ENCODE measurements at places on chromosomes 2 and 18.

DNA sequence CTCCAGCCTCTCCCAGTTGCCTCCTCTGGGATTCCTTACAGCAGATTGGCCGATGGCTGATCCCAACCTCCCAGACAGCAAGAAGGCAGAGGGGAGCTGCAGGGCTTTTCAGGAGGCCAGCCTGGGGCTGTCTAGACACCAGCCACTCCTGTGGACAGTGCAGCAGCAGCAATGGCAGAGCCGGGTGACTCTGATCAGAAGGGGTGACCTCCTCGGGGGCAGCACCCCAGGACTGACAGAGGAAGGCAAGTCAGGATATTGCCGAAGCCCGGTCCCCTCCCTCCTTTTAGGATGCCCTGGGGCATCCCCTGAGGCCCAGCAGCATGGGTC, 84.5 kb downstream of the INHBB start:
- no peak for DNase-seq

DNA sequence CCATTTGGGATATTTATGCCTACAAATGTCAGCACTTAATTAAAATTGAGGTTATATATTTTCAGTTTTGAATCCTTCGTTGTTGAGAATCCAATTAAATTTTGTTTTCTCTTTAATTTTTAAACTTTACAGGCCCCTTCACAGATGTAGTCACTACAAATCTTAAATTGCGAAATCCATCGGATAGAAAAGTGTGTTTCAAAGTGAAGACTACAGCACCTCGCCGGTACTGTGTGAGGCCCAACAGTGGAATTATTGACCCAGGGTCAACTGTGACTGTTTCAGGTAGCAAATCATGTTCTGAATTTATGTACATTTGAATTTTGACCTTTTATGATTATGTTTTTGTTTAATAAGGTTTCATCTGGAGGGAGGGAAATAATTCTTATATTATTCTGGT, 17.9 kb downstream of the VAPA start:
- no peak for DNase-seq

GRCh38 chr2:231683292-231684235, 24.8 kb upstream of the PTMA start:
- no peak for DNase-seq

DNA sequence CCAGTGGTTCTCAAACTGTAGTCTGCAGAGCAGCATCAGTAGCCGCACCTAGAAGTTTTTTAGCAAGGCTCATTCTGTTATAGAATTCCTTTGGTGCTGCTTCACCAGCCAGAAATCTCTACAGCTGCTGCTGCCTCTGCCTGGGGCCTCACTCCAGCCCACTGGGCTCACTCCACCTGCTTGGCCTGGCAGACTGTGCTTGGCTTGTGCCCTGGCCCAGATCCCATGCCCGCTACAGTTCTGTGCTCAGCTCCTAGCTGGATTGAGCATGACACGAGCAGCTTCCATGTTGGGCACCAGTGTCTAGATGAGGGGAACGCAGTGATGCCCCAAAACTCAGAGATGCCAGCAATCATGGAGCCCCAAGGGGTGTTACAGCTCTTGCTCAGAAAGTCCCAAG, 22.6 kb downstream of the MAPK4 start:
- DNase-seq = peak; percentile 30

DNA sequence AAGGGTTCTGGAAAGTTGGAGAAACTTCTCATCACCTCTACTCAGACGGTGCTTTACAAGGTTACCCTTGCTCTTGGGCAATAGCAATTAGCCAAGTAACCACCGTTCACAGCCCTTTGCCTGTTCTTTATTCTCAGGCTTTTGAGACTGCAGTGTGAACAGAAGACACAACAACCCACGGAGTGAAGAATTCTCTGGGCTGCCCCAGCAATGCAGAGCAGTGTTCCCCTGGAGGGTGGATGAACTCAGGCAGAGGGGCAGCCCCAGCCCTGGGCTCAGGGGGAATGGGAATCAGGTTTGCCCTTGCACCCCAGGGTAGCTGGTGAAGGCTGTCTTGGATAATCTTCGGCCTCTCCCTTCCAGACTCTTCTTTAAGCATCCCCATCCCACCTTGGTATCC, 69.1 kb downstream of the MCFD2 start:
- no peak for DNase-seq

- DNase-seq = no peak
Observed at GRCh38 chr2:144470816-144471215, 49.1 kb downstream of the ZEB2 start.

- no peak for DNase-seq
Observed at GRCh38 chr2:73205611-73206010, 3.2 kb downstream of the NOTO start.

GRCh38 chr18:47995654-47996053, 65.2 kb upstream of the SMAD2 start:
- no peak for DNase-seq

DNA sequence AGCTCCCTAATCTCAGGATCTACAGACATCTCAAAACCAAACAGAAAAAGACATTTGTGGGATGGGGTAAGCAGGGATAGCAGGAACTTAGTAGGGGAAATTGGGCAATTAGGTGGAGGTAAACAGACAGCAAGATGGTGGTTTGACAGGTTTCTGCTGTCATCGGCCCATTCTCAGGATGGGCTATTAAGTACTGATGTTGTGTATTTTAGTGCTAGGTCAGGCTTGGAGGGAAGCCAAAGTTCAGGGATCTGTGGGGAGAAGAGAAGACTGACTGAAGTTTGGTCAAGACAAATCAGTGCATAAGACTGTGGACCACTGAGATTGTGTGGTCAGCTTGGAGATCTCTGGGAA, 96.8 kb upstream of the THUMPD2 start:
- DNase-seq = no peak

GRCh38 chr18:36309436-36310391, 12.2 kb downstream of the FHOD3 start:
- peak; percentile 67 for DNase-seq

DNA sequence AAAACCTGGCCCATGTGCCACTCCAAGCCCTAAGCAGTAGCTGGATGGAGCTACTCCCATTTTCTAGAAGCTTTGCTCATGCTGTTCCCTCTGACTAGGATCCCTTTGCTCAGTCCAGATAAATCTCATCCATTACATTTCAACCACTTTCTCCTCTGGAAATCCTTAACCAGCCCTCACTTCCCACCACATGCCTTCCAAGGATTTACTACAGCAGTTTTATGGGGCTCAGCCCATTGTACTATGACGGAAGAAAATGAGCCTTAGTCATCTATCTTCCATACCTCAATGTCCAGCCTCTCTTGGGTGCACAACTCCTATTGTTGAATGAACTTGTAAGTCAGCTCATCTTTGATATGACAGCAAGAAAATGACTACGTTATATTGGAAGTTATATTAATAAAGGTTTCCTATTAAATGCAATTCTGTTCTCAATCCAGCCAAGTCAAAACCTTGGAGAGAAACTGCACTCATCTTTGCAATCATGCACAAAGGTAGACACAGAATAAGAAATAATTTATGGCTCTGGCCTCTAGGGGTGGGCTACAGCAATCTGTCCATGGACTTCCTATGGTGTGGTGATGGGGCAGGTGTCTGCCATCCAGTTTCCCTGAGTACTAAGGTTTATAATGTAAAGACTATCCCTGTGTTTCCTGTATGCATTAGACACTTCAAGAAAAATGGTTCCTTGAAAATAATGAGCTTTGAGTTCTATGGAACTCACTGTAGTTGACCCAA, 3.4 kb downstream of the B4GALT6 start:
- no peak for DNase-seq

- peak; percentile 31 for DNase-seq
Observed at GRCh38 chr18:75679331-75679730, 251.8 kb upstream of the SMIM21 start.

DNA sequence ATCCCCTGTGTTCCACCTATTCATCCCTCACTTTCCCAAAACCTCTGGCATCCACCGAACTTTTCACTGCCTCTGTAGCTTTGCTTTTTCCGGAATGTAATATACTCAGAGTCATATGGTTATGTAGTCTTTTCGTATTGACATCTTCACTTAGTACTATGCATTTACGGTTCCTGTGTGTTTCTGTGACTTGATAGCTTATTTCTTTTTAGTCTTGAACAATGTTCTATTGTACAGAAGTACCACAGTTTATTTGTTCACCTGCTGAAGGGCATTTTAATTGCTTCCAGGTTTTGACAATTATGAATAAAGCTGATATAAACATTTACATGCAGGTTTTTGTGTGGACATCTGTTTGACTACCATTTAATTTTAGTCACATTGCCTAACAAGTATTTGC, 154.7 kb upstream of the DOK6 start:
- DNase-seq = no peak

- no peak for DNase-seq
Observed at GRCh38 chr2:120761164-120761861, 25.6 kb downstream of the GLI2 start.

DNA sequence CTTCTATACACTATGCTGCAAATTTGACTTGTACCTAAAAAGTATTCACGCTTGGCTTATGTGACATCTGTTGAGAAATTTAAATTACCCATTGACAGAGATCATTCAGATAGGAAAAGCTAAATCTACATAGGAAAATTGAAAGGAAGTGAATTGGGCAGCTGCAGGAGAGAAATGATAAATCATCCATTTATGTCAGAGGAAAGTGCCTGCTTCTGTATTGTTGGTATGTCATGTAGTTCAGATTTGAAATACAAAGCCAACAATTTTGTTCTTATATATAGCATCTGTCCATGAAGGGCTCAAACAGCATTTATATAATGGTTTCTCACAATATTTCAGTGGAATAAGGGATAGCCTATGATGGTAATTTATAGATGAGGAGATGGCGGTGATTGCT, 17.6 kb downstream of the LINC00305 start:
- no peak for DNase-seq

- DNase-seq = no peak
Observed at GRCh38 chr2:94993176-94994062, 32.1 kb upstream of the MAL start.

DNA sequence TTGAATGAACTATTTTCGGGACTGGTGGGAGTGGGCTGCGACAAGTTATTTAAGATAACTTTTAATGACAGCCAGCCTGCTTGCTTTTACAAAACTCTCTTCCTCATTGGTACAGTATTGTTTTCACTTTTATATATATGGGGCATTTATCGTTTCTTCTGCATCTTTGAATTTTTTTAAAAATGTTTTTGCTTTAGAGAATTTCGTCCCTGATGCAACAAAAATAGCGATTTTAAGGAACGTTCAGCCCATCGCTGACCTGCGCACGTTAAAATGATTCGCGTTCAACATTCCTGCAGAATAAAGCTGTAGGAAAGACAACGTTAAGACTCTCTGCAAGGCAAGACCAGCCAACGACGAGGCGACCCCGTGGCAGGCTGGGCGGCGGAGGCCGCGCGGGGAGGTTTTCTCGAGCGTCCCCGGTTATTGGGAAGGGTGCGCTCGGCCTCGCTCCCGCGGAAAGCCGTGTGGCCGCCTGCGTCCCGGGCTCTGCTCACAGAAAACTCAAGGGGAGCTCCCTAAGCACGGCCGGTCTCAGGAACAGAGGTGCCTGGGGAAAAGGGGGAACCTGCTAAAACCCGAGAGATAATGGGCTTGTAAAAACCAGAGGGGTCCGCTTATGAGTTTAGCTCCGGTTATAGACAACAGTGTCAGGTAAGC, 3.0 kb downstream of the PAX8 start:
- no peak for DNase-seq

DNA sequence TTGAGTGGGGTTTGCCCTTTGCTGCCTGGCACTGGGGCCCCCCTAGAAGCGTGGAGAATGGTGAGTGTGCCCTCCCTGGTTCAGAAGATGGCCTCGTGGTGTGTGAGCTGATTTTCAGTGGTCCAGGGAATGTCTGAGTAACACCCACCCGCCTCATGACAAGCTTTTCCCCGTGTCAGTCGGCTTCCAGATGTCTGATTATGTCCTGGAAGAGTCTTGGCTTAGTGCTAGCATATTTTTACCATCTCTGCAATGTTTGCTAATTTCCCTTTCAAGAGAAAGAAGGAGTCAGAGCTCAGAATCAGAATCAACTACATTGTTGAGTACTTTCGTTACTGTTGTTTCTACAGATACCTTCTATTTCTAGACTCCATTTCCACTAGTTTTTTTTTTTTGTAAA, 214.7 kb downstream of the SEPTIN10 start:
- DNase-seq = no peak

DNA sequence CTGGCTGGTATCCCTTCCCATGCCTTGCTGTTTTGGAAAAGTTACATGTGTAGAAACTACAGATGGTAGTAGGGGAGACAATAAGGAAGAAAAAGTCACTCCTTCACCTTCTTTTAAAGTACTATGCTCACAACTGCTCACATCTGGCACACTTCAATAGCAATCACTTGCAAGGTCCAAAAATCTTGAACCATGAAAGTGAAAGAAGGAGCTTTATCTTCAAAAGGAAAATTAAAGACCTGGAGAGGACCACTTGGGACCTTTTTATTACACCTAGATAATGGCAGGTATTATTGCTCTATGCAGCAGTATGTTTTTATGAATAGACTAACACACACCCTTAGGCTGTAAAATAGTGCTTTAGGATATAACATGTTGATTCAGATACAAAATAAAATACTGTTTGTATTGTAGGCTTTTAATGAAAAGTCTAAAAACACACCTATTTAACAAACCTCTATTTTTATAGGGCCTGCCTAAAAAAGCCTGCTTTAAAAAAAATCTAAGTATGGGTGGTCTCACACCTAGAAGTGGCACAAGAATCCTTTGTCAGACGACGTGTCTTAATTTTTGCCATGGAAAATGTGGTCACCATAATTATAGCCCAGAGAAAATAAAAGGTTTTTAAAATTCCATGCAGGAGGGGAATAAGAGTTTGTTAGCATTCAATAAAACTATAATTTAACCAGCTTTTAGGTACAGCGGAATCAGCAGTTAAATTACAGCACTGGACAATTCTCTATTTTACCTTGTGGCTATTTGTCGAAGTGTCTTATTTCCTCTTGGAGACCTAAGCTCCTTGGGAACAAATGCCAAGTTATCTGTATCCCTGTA, 124.0 kb downstream of the BCL2 start:
- no peak for DNase-seq

GRCh38 chr2:205692104-205692503, 9.8 kb downstream of the NRP2 start:
- DNase-seq = no peak

DNA sequence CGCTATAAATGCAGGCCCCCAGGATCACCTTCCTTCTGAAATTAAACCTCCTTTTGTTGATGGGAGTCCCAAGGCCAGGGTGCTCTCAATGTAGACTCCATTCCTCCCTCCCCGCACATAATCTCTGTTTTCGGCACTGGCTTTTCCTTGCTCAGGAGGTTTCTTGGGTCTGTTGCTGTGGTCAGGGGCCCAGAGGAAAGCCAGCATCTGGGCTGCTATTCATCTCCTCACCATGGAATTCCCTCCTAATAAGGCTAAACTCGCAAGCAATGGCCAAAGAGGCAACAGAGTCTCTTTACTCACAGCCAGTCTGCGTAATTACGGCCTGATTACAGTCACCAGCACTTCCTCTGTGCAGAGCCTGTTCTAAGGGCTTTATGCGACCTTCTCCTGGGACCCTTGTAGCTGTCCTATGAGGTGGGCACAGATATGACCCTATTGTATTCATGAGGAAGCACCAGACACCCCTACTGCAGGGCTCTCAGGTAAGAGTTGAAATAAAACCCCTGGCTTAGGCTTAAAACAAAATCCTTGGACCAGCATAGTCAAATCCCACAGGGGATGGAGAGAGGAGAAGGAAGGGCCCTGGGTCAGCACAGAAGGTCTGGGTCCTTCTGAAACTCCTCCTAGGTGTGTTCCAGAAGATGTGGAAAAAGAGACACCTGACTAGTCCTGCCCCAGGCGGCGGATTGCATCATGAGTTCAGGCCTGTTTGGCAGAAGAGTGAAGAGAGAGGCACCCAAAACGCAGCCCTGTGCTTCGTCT, 105.0 kb upstream of the SH3BP4 start:
- no peak for DNase-seq

GRCh38 chr2:157256626-157257025, 879 bp upstream of the GALNT5 start:
- DNase-seq = no peak

GRCh38 chr2:192411755-192412154, 217.0 kb upstream of the TMEFF2 start:
- DNase-seq = no peak
